NCI-H69 (cell line): ENCODE measurements at places on chromosomes 1 and 21.
A peak's percentile ranks its signal among the peaks of the same experiment; 100 is the strongest.

DNA sequence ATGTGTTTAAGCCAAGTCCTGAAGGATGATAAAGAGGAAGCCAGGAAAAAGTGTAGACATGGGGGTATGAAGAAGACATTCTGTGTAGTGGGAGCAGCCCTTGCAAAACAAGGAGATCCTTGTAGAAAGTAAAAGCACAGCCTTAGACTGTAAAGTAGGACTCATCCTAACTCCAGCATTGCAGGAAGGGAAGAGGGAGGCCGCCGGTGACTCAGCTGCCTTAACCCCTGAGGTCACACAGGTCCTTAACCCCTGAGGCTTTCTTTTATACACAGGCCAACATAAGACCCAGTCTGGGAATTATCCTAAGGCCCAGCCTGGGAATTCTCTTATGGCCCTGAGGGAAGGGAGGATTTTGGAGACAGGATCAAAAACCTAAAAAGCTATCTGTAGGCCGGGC, 18.0 kb downstream of the PGM1 start:
- DNase-seq = no peak

DNA sequence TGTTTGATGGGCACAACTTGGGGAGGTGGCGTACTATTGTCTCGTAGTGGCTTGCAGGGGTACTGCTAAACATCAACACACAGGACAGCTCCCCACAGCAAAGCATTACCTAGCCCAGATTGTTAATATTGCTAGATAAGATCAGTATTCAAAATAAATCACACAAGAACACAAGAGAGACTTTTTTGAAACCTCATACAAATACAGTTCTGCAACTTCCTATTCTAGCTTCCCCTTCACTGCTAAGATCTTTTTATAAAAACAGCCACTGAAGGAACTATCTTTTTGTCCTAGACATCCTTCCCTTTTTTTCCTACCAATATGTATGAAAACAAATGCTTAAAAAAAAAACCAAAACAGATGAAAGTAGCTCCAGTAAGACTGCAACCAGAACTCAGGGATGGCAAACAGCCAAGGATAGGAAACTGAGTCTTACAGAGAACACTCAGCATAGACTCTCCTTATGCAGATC, 137.8 kb upstream of the KRTAP19-8 start:
- DNase-seq = no peak

DNA sequence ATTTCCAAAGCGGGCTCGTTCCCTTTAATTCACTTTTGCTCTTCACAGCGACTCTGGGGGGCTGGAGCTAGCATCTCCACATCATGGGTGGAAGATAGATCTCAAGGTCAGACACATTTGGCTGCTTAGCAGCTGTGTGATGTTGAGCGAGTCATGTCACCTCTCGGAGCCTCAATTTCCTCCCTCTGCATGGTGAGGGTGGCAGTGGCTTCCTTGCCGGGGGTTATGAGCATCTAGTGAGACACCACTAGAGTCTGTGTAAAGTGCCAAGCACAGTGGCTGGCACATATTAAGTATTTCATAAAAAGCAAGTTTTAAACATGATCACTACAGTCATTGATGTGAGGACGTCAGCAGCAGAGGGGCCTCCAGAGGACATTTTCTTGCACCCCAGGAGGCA, 16.9 kb upstream of the ECE1 start:
- no peak for DNase-seq

- DNase-seq = peak; percentile 54
Measured at GRCh38 chr1:184023171-184023570, 14.4 kb downstream of the COLGALT2 start.

- peak; percentile 29 for DNase-seq
Measured at GRCh38 chr1:226609836-226610455, 61.4 kb downstream of the STUM start.

GRCh38 chr1:111894497-111894896, 95.0 kb downstream of the KCND3 start:
- no peak for DNase-seq

DNA sequence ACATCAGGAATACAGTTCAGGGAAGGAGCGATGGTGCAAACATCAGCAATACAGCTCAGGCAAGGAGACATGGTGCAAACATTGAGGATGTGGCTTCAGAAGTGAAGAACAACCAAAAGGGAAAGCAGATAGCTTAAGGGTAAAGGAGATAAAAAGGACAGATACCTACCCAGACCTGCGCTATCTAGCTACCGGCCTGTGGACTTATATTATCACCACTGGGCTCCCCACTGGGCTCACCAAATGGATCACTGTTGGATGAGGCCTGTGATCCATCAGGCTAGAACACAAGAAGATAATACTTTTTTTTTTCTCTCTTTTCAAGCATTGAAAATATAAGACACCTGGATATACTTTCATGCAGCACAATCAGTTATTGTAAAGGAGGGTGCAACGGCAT, 44.7 kb upstream of the C8B start:
- DNase-seq = no peak

GRCh38 chr1:151934048-151934493, 24.8 kb upstream of the THEM4 start:
- peak; percentile 76 for DNase-seq

DNA sequence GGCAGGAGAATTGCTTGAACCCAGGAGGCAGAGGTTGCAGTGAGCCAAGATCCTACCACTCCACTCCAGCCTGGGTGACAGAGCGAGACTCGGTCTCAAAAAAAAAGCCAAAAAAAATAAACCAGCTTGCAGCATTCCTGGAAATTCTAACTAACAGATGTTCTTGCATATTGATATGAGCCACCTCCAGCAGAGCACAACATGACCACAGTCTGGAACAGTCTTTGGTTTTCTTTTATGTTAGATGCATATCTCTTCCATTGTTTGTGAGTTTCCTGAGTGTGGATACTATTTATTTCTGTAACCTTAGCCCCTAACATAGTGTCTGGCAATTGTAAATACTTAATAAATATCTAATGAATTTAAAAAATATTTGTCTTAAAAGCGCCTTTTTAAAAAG, 23.9 kb downstream of the IFNAR1 start:
- DNase-seq = no peak

DNA sequence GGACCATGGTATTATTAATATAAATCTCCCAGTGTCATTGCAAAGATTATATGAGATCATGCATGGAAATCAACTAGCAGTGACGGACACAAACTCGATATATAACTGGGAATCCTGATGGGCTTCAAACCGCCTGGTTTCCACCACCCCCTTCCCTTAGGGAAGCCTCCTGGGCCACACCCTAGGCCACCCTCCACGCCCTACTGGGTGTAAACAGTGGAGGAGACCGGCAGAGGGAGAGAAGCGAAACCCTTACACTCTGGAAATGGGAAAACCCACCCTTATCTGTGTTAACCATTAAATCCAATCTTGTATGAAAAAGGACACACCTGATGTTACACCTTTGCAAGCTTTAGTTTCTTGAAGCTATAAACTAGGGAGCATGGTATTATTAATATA, 595 bp upstream of the ZNHIT6 start:
- DNase-seq = peak; percentile 80

DNA sequence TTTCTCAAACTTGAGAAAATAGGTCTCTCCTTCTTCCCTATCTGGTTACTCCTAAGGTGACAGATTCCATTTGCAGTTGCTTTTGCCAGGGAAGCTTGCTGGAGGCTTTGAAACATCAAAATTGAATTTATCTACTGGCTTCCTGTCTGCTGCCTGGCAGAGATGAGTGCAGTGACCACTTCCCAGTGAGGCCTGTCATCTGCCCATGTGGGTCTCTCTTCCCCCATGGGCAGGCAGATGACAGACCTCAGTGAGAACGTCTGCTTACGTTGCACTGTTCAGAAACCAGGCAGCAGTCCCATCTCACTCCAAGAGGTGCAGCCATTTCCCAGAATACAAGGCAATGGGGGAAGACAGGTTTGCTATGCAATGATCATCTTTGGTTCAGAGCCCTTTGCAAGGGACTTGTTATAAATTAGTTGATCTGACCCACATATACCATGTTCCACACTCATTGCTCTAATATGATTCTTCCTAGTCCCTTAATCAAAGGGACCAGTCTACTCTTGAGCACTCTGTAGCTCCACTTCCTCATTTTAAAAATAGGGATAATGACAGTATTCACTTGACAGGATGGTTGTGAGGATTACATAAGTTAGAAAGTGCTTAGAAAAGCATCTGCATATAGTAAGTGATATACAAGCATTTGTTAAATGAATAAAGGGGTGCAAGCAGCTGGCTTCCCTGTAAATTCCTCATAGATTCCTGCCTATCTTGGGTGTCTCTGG, 10.6 kb downstream of the PGBD5 start:
- DNase-seq = no peak

- peak; percentile 38 for DNase-seq
Measured at GRCh38 chr21:17231771-17232170, 281.1 kb upstream of the CXADR start.

DNA sequence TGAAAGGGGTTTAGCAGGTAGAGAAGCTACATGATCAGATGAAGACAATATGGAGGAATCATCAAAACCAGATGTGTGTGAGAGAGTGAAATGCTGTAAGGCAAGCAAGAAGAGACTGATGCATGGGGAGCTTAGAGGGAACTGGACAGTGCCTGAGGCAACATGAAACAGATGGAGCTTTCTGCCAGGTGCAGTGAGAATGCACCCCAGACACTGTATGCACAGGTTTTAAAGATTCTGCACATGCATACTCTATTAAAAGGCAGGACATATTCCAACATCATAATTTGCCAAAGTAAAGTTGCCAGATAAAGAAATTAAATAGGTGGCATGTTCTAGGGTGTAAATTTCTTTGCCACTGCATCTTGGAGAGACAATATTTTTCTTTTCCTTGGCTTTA, 200.1 kb downstream of the AMY1C start:
- DNase-seq = peak; percentile 91

DNA sequence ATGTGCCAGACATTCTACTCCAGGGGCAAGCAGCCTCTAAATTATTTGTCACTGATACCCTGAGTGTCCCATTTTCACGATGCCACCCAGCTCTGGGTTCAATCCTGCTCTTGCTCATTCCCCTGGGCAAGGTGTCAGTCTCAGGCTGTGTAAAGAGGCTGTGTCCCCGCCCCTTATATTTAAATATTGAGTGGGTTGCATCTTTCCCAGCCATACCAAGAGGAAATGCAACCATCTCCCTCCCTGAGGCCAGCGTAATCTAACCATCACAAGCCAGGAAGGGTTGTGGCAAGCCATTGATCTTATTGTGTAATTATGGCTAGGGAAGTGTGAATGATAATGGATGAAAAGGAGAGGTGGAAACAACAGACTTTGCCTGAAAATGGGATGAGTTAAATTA, 54.7 kb upstream of the CLDN14 start:
- no peak for DNase-seq

DNA sequence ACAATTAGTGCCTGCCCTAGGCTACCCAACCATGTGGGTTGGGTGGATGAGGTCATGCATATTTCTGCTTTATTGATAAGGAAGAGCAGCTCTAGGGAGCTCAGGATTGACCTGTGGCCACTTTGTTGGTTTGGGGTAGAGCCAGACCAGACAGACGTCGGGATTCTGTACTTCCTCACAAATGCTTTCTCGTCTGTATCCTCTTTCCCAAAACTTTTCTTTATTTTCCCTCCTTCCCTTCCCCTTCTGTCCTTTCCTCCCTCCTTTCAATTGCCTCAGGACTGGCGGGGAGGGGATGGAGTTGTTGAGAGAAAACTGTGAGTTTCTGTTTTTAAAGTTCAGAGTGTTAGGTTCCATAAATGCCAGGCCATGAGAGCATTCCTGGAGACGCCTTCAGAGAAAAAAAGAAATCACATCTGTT, 68.0 kb downstream of the UCK2 start:
- no peak for DNase-seq

- no peak for DNase-seq
Measured at GRCh38 chr1:225021037-225021436, 91.6 kb downstream of the DNAH14 start.

DNA sequence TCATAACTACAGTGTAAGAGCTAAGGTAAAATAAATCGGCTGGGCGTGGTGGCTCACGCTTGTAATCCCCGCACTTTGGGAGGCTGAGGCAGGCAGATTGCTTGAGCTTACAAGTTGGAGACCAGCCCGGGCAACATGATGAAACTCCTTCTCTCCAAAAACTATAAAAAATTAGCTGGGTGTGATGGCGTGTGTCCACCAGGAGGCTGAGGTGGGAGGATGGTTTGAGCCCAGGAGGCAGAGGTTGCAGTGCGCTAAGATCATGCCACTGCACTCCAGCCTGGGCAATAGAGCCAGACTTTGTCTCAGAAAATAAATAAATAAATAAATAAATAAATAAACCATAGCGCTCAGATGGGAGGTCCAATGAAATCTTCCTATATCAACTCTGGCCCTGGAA, 16.7 kb upstream of the FAM110D start:
- no peak for DNase-seq

DNA sequence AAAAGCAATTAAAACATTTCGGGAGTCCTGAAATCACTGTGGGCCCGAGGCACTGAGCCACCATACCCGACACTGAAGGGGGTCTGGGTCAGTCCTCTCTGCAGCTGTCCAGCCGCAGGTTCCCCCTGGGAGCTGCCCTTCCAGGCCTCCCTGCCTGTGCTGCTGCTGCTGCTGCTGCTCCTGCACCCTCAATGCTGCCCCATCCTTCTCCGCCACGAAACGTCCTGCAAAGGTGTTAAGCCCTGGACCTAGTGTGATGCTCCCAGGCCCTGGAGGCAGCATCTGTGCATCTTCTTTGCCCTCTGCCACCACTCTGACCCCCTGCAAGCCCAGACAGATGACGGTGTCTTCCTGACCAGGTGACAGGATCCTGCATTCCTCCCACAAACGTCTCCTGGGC, 513.3 kb downstream of the NPHP4 start:
- no peak for DNase-seq

DNA sequence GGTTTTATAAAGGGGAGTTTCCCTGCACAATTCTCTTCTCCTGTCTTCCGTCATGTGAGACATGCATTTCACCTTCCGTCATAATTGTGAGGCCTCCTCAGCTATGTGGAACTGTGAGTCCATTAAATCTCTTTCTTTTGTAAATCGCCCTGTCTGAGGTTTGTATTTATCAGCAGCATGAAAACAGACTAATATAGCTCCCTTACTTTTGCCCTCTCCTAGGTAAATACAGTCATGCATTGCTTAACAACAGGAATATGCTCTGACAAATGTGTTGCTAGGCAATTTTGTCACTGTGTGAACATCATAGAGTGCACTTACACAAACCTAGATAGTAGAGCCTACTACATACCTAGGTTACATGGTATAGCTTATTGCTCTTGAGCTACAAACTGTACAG, 616.8 kb downstream of the RWDD3 start:
- no peak for DNase-seq

DNA sequence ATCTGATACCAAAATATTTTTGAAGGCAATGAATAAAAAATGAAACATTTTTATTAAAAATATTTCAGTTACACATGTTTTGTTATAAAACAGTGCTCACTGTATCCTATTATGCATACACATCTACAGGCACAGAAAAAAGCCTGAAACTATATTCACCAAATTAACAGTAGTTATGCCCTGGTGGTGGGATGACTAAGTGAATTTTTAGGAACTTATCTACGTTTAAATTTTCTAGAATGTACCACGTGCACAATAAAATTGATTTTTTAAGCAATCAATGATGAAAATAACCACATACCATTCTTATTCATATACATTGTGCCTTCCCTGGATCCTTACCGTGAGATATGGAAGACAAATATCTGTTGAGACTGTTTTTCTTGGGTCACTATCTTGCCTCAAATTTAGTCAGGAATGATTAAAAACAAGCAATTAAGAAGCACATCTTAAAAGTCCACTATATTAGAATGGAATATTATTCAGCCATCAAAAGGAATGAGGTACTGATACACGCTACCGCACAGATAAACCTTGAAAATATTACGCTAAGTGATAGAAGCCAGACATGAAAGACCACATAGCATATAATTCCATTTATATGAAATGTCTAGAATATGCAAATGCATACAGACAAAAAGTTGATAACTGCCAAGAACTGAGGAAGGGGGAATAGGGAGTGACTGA, 17.4 kb downstream of the TP53BP2 start:
- no peak for DNase-seq

GRCh38 chr1:169122976-169123375, 16.5 kb downstream of the ATP1B1 start:
- no peak for DNase-seq
